ENCODE measurements at places on chromosomes 7 and 10.

DNA sequence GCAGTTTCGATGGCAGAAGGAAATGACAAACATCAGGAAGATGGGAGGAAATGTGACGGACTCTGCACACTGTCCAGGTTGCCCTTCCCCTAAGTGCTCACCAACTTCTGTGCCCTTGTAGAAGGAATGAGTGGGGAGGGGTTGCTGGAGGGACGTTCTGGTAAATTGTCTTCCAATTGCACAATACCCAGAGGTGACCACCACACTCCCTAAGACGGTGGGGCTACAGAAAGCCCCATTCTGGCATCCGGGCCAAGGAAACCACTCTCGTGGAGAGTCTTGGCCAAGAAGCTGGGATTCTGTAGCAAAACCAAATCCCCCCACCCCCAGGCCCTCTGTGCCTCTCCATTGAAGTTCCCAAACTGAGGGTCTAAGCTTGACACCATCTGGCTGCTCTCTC lies 37.1 kb downstream of the ZMIZ1 start:
- DNase-seq, result no peak

- DNase-seq, result no peak
Observed at GRCh38 chr10:129020651-129021330, 446.2 kb upstream of the MGMT start.

- DNase-seq, result no peak
Observed at GRCh38 chr10:76839276-76839675, 798.3 kb downstream of the KCNMA1 start.

- no peak for DNase-seq
Observed at GRCh38 chr10:659688-660141, 29.8 kb downstream of the DIP2C start.

DNA sequence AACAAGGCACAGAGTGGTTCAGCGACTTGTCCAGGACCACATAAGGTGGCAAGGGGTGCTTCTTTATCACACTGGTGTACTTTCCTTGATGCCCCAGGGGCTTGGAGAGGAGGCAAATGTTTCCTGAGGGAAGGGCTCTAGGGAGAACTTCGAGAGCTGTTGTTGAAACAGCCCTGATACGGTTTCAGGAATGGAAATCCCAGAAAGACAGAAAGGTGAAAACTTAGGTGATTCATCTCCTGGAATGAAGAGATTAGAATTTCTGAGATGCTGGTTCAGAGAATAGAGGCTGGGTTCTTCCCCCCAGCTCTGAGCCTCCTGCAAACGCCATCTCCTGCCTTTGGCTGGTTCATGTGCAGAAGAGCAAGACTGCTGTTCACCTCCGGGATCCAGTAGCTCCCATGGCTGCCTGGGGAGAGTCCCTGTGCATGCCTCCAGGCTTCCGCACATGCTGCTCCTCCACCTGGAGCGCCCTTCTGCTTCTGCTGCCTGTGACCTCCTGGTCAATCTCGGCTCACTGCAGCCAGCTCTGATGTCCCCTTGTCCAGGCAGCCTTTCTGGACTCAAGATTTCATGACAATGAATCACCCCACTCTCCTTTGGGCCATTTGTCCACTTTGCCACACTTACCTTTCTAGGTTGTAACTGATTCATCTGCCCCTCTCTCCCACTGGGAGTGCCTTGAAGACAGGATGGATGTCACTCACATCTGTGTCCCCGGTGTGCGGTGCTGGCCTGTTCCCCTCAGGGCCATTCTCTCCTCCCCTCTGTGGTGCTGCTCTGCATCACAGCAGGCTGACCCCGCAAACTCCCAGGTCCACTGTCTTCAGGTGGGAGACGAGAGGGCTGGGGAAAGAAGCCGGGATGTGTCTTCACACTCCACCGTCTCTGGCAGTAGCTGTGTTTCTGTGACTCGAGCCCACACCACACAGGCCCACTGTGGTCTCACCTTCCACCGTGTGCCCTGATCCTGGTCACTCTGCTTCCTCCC lies 3.6 kb upstream of the CDH23 start:
- DNase-seq, result no peak

GRCh38 chr7:7969306-7970236 lies 975 bp downstream of the GLCCI1 start:
- peak; percentile 17 for DNase-seq

GRCh38 chr10:71878327-71879034 lies 27.4 kb upstream of the PSAP start:
- DNase-seq, result no peak

GRCh38 chr10:23540401-23541030 lies 101.6 kb downstream of the OTUD1 start:
- DNase-seq, result no peak

DNA sequence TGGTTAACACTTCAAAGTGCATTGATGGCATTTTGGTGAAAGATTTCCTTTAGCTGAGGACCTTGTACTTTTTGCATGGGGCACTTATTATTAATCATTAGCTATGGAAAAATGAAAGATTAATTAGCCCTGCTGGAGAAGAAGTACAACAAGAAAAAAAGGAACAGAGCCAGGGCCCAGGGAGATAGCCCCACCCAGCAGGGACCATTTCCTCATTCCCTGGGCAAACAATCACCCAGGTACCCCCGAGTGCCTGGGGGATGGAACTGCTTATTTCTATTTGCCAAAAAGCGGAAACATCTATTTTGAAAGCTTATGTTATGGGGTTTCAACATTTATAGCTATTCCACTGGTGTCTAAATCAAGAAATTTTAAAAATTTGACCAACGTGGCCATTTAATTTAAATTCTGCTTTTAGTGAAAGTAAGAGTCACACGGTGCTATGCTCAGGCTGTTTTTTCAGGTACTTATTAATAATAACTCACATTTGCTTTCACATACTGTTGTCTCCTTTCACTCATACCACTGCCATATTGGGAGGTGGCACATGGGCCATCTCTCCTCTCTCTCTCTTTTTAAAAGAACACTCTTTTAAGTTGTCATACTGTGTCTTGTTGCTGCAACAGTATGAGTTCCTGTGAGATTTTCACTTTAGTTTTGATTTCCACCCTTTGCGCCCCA lies 143.6 kb upstream of the KIF5B start:
- DNase-seq, result no peak

GRCh38 chr7:2171855-2172254 lies 60.9 kb downstream of the MAD1L1 start:
- DNase-seq, result no peak

DNA sequence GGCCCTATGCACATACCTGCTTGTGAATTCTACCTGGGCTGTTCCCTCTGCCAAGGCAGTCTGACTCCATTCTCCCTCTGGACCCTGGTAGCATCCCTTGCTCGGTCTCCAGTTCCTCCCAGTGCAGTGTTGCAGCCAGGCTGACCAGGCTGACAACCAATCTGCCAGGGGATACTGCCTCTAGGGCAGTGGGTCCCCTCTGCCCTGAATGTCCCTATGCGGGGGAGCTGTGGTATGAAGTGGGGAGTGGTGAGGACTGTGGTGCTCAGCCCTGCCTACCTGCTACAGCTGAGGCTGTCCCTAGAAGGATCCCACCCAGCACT lies 48.0 kb upstream of the CAMK2B start:
- DNase-seq, result no peak

DNA sequence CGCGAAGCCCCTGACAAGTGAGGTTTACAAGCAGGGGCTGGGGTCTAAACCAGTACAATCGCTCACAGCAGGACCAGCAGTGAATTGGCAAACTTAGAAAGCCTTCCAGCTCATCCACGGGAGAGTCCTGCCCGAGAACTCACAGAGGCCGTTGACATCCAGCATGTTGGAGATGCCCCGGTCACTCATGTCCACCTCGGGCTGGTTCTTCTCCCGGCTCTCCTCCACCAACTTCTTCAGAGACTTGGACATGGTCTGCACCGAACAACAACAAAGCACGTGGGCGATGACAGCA lies 447 bp downstream of the RSU1 start:
- no peak for DNase-seq

DNA sequence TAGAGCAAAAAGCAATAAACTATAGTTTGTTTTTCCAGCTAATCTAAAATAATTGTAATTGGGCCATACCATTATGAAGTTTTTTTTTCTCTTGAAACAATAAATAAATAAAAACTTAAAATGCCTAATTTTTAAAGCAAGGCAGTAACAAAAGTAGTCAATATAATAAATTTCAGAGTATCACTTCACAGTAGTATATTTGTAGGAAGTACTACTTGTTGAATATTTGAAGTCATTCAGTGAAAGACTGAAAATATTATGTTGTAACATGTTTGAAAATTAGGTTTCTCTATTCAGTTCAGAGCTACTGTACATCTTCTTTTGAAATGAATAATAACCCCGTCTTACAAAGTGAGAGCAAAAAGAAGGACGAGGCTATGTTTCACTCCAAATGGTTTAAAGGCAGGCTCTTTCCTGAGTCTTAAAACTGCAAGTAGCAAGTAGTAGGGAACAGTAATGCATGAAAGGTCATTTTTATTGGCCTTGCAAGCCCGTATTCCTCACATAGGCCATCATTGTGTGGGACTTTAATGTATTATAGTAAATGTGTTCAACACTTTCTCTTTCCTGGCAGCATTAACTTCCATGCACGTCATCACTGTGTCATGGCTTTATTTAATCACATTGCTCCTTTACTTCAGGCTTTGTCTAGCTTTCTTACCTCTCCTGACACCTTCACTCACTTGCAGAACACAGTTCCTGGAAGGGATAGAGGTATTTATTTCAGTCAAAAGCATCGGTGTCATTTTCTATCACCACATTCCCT lies 141.4 kb downstream of the VTI1A start:
- DNase-seq, result no peak

DNA sequence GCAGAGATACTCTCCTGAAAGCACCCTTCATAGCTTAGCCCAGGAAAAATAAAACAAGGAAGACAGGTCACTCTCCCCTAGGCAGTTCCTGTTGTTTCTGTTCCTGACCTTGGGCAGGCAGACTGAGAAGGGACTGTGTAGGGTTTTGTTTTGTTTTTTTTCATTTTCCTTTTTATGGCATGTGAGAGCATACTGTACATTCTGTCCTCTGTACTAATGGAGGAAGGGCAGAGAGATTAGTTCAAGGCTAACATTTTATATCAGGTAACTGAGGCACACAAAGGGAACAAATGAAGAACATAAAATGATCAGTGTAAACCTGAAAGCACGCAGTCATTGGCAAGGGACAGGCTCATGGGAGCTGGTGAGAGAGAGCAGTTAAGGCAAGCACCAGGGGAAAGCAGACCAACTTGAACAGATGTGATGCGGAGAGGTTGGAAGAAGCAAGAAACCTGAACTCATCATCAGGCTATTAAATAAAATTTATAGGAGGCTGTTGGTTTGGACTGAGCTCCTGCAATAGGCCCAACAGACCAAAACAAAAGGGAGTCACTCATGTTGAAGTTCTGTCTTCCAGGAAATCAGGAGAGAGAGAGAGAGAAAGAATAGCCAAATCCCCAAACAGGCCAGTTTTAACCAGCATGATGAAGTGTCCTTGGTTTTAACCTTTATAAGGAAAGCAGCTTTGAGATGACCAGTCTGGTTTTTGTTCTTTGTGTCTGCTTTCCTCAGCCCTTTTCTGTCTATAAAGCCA lies 34.1 kb upstream of the PDCD4 start:
- no peak for DNase-seq

GRCh38 chr10:98292971-98293370 lies 25.0 kb upstream of the LOXL4 start:
- no peak for DNase-seq

DNA sequence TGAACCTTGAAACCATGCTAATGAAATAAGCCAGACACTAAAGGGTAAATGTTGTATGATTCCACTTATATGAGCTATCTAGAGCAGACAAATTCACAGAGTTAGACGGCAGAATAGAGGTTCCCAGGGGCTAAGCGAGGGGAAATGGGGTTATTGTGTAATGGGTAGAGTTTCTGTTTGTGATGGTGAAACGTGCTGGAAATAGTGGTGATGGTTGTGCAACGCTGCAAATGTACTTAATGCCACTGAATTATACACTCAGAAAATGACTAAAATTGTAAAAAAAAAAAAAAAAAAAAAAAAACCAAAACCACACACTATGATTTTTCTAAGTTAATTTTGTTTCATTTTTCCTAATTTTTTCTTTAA lies 30.0 kb downstream of the SFXN4 start:
- DNase-seq, result no peak

DNA sequence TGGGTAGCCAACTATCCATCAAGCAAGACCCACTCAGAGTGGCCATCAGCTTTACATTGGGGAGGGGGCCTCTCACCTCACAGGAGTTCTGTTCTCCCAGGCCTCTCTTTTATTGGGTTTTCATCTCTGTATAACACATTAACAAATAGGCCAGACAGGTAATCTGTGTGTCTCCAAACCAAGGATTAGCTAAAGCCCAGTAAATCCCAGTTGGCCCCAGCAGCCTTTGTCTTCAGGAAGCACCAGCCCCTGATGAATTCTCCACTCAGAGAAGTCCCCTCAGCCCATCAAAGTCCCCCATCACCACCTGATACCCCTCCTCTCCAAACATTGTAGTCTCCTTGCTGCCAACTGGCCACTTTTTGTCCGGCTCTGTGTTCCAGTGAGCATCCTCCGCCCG lies 16.9 kb upstream of the SLF2 start:
- no peak for DNase-seq

- peak; percentile 14 for DNase-seq
Observed at GRCh38 chr7:135335628-135336139, 102.0 kb downstream of the STRA8 start.
